ENCODE measurements at places on chromosomes 2 and 18.

DNA sequence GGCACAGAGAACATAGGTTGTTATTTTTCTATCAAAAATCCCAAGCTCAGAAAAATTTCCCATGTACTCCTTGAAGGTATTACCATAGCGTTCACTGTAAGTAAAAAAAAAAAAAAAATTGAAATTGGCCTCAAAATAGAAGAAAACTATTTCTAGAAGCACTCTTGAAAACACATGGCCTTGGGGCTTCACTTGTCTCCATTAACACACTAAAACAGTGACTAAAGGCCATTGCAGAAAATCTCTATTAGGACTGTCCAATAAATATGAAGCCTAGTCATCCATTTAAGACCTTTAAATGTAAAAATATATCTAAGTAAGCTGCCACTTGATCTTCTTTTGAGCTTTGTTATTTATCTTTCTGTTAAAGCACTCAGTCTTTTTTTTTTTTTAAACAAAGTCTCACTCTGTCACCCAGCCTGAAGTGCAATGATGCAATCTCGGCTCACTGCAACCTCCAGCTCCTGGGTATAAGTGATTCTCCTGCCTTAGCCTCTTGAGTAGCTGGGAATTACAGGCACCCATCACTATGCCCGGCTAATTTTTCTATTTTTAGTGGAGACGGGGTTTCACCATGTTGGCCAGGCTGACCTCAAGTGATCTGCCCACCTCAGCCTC, 35.8 kb downstream of the CCDC68 start:
- no peak for DNase-seq

- no peak for DNase-seq
These were observed 141.1 kb downstream of the EIPR1 start for GRCh38 chr2:3236300-3237045.

DNA sequence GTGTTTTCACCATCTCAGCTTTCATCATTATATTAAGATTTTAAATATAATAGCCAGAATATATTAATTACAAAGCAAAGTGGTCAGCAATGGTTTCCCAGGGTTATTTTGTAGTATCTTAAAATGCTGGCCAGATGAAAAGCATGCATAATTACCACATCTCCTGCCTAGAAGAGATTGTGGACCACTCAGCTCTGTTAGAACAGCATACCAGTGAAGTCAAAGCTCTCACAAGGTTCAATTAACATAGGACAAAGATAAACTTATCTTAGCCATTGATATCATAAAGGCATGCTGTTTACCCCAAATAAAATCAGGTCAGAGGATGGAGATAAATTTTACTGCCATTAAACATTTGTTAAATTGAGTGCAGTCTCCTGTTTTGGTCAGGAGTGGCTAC, 19.3 kb upstream of the PDE1A start:
- DNase-seq = no peak

DNA sequence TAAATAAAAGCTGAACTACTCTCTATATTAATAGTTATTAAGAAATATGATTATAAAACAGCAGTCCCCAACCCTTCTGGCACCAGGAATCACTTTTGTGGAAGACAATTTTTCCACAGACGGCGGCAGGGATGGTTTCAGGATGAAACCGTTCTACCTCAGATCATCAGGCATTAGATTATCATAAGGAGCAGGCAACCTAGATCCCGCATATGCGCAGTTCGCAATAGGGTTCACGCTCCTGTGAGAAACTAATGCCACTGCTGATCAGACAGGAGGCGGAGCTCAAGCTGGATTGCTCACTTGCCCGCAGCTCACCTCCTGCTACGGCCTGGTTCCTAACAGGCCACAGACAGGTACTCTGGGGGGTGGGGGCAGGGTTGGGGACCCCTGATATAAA, 19.3 kb upstream of the DSG2 start:
- no peak for DNase-seq

GRCh38 chr2:166539340-166540162, 45.5 kb upstream of the SCN7A start:
- no peak for DNase-seq

DNA sequence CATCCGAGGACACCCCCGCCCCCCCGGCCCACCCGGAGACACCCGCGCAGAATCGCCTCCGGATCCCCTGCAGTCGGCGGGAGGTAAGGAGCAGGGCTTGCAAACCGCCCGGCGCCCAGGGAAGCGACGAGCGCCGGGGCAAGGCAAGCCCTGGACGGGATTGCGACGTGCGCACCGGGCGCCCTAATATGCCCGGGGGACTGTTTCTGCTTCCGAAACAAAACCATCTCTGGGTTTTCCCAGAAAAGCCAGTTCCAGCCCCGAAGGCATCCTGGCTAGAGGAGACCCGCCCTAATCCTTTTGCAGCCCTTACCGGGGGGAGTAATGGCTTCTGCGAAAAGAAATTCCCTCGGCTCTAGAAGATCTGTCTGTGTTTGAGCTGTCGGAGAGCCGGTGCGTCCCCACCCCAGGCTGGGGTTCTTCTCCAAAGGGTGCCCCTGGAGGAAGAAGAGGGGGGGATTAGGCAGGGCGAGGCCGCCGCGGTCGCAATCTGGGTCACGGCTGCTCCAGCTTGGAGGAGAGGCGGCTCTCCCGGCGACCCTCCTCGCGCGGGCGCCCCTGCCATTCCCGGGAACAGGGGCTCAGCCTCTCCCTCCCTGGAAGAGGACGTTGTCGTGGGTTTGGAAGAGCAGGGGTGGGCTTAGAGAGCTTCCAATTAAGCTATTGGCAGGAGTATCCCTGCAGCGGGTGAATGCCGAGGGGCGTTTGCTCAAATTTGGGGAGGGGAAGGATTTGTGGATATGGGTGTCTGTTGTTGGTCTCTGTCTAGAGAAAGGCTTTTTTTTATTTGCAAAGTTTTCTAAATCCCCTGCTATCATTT, 521 bp downstream of the MYCN start:
- DNase-seq = no peak

DNA sequence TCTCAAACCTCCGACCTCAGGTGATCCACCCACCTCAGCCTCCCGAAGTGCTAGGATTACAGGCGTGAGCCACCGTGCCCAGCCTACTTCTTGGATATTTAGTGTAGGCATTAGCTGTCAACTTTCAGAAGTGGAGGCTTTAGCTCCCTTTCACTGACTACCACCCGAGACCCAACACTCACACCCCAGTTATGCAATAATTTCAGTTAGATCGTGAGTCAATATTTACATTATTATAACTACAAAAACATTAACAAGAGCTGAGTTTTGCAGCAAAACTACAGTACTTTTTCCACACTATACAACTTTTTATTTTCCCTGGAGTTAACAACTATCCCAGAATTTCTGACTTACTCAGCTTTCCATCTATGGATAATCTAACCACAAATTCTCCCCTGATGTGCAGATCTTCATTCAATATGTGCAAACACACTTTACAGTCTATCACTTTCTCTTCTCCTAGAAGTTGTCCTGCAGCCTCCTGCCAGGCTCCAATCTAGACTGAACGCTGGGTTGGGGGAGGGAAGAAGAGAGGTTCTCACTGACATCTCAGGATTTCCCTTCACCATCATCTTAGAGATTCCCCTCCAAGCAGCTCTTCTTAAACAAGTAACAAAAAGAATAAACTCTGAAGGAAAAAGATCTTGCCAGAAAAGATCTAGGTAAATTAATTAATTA, 10.1 kb downstream of the TBC1D8 start:
- DNase-seq = no peak

DNA sequence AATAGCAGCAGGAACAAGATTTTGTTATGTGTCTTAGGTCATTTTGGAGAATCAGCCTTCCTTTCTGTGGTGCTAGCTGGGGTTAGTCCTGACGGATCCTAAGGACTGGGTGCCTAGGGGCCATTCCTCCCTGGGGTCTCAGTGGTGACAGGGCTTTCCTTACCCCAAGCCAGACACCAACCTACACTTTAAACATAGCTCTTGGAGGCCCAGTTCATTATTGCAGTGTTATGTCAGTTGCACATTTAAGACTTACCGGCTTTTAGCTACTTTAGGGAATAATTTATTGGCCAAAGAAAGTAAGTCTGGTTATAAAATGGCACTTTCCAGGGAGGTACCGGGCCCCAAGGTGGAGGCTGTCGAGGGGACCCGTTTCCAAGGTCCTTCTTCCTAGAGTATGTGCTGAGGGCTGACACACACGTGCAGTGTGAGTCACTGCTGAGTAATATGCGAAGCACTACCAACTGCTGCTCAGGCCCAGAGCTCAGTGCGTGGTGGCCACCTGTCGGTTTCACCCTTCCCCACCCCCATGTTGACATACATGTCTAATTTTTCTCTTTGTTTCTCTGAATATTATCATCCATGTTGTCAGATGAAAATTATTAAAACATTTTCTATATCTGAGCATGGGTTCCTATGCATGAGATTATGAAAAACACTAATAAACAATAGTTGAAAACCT, 37.0 kb upstream of the GRHL1 start:
- DNase-seq = peak; percentile 43

GRCh38 chr18:75462178-75462832, 34.8 kb upstream of the SMIM21 start:
- no peak for DNase-seq

- DNase-seq = no peak
These were observed 91.3 kb upstream of the GLS start for GRCh38 chr2:190789074-190790004.

DNA sequence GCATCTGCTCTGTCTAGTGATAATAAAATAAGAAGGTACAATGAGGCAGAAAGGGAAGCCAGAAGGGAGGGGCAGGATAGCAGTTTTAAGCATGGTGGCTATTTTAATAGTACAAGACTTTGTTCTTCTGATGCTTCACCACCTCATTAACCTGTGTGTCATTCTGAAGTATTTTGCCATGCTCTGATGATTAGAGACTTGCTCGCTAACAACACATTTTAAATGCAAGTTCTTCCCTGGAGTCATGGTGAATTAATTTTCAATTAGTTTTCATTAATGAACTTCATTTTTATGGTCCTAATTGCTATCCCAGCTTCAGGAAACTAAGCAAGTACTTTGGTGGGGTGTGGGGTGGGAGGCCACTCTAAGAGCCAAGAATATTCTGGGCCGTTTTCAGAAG, 25.7 kb upstream of the LNPK start:
- no peak for DNase-seq

GRCh38 chr18:56861244-56861643, 210.1 kb downstream of the WDR7 start:
- DNase-seq = no peak

GRCh38 chr18:77373730-77374445, 124.2 kb downstream of the GALR1 start:
- DNase-seq = no peak

GRCh38 chr2:163541495-163541894, 194.3 kb downstream of the FIGN start:
- no peak for DNase-seq

DNA sequence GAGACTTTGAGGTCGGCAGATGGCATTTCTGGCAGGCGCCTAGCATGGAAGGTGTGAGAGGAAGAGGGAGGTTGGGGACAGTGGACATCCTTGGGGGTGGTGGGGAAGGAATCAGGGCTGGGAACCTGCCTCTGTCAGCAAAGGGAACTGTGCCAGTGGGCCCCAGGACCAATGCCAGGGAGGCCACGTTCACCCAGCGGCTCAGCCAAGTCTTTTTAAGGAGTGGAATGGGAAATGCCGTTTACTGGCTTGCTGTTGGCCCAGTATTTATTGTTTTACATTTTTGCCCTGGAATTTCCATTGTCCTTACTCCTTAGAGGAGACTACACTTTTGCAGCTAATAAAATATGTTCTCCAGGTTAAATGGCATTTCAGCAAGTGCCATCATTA, 135.2 kb downstream of the MCFD2 start:
- no peak for DNase-seq

DNA sequence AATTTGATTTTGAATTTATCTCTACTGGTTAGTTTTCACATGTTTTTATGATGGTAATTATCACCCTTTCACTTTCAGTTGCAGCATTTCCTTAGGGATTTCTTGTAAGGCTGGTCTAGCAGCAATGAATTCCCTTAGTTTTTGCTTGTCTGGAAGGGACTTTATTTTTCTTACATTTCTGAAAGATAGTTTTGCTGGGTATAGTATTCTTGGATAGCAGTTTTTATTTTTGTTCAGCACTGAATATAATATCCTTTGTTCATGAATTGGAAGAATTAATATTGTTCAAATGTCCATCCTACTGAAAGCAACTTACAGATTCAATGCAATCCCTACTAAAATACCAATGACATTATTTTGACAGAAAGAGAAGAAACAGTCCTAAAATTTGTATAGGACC, 30.2 kb downstream of the IL1RL2 start:
- DNase-seq = no peak

DNA sequence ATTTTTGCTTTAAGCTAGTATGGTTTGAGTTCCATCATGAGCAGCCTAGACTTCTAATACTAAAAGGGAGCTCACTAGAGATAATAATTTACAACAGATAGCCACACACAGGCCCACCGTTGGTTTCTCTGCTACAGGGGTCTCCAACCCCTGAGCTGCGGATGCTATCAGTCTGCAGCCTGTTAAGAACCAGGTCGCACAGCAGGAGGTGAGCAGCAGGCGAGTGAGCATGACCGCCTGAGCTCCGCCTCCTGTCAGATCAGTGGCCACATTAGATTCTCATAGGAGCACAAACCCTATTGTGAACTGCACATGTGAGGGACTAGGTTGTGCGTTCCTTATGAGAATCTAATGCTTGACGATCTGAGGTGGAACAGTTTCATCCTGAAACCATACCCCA, 150.6 kb downstream of the HRH4 start:
- no peak for DNase-seq

DNA sequence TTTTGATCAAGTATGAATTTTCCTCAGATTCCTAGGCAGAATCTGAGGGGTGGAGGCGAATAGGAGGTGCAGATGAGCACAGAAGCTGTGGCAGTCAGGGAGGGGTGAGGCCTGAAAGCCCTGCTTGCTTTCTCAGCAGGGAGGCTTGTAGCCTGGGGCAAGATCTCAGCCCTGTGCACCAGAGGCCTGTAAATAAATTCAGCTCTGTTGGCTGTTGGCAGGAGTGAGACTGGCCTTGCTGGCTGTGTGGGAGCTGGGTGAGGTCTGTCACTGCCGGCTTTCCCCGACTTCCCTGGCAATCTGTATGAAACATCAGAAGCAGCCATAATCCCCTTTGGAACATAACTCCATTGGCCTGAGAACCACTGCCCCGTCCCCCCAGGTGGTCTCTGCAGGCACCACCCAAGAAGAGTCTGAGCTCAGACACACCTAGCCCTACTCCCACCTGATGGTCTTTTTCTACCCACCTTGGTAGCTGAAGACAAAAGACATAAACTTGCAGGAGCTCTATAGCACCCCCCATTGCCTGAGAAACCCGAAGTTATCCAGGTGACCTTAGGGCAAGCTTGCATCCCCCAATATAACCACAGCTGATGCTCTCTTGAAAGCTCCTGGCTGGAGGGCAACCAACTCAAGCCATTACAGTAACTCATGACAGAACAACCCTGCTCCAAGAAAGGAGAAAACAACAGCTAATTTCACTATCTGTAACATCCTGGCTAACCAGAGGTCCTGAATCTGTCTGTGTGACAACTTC, 32.3 kb downstream of the EVA1A start:
- DNase-seq = no peak

DNA sequence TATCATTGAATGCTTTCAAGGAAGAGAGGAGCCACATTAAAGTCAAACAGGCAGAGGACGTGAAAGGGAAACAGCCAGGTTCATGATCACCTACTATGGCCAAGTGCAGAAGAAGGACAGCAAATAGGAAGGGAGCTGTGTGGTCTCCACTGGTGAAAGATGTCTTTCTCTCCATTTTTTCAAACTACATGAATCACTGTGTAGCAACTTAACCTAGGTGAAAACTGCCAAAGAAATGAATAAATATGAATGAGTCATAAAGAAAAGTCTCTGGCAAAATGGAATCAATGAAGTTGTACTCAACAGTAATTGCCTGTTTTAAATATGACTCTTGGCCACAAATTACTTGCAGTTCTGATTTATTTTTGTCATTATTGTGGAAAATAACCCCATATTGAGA, 452.6 kb upstream of the PKDCC start:
- DNase-seq = no peak

GRCh38 chr2:152694161-152694661, 23.1 kb downstream of the PRPF40A start:
- no peak for DNase-seq
